ENCODE measurements at places on chromosomes 5 and 9.

GRCh38 chr5:72722792-72723452 is 93.5 kb upstream of the TNPO1 start:
- no peak for DNase-seq

GRCh38 chr5:57174128-57174889 is 450 bp downstream of the GPBP1 start:
- DNase-seq = peak; percentile 39

DNA sequence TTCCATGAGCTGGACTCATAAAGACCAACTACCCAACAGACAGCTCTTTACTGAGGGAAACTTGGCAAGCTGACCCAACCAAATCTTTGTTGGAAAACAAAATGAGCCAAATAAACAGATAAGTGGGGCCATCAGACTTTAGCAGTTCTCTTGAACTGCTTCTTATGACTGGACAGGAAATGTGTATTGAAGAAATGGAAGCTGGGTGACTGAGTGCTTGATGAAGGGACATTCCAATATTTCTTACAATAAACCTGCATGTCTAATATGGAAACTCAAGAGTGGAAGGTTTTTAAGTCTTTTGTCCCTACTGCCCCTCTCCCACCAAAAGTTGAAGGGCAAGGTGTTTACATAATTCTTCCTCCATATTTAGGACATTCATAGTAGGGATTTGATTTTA is 218.8 kb upstream of the NR4A3 start:
- DNase-seq = no peak

DNA sequence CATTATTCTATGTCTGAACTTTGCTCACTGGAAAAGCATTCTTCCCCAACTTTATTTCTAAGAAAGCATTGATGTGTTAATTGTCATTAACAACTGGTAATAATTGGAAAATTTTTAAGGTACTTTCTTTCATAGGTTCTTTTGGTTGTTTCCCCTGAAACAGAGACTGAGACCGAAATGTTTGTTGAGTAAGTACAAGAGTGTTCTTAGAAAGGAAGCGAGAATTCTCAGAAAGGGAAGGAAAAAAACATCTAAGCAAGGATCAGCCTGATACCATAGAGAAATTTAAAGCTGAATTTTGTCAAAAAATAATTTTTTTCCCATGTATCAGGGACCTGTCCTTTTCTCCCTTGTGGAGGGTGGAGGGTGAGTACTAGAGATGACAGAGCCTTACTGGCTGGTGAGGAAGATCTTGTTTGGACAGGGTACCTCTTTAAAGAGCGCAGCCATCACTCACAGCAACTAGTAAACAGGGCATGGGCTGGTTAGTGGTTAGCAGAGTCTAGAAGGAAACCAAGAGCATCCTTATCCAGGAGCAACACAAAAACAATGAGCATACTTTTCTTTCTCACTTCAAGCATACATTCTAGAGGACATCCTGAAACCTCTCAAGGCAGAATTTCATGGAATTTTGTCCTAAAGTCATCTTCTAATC is 898.5 kb downstream of the DNAH5 start:
- no peak for DNase-seq

GRCh38 chr5:151063142-151063989 is 17.5 kb downstream of the TNIP1 start:
- peak; percentile 93 for DNase-seq

GRCh38 chr9:3385871-3386270 is 139.9 kb downstream of the RFX3 start:
- peak; percentile 3 for DNase-seq

DNA sequence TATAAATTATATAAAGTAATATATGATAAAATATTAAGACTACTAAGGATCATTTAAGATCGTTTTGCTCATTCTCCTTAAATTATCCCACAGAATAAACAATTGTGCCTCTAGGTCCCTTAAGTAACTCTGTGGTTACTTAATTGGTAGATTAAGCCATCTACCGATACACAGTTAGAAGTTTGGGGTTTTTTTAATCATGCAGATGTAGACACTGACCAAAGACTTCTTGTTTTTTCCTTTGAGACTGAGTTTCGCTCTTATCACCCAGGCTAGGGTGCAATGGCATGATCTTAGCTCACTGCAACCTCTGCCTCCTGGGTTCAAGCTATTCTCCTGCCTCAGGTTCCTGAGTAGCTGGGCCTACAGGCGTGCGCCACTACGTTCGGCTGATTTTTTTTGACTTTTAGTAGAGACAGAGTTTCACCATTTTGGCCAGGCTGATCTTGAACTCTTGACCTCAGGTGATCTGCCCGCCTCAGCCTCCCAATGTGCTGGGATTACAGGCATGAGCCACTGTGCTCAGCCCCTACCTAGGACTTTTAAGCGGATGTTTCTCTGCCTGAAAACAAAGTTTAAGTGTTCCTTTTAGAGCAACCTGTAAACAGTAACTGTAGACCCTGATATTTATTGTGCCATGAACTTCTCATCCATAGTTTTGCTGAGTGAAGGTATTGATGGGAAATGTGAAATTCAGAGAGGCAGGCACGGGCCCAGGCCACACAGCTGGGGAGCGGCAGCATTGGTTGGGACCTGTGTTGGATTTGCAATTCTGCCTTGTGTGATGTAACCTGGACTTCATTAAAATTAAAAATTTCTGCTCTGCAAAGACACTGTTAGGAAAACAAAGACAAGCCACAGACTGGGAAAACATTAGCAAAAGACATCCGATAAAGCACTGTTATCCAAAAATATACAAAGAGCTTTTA is 11.6 kb downstream of the CEL start:
- no peak for DNase-seq

DNA sequence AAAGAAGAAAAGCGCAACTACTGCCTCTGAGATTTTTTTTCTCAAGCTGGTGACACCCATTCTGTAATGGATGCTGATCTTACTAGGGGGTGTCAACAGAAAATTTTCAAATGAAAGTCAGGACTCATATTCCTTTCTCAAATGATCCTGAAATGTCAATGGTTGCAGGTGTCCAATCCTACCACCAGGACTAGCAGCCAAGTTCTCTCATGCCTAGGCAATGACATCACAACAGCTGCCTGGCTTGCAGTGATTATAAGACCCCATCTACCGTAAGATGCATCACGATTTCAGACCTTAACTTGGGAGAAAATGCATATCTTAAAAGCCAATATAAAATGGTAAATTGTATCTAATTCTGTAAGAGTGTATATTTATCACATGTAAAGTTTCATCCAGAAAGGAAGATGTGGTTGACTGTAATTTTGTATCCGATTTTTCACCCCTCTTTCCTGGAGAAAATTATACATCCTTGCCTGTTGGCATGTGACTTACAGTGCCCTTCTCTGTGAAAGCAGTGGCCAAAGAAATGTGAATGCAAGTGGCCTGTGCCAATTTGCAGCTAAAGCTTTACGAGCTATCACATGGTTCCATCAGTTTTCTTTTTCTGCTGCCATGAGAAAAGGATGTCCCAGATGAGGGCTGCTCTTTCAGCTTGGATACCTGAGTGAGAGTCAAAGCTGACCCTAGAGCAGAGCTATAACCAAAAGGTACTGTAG is 104.4 kb downstream of the DENND1A start:
- peak; percentile 50 for DNase-seq

- DNase-seq = no peak
These were observed 336.7 kb upstream of the CLINT1 start for GRCh38 chr5:158195416-158196210.

GRCh38 chr9:101514071-101514470 is 19.6 kb upstream of the RNF20 start:
- peak; percentile 69 for DNase-seq

DNA sequence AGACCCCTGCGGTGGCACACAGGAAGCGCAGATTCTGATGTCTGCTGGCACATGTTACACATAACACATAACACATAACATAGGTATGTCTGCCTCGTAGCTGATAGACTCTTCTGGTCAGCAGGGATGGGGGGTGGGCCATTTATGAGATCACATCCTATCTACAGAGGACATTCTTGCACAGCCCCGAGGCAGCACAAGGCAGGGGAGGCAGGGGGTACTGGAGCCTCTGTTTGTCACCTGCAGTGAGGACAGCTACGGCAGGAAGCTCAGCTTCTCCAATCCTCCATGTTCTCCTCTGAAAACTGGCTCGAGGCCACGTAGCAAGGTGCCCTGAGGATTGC is 16.7 kb upstream of the MED10 start:
- no peak for DNase-seq

DNA sequence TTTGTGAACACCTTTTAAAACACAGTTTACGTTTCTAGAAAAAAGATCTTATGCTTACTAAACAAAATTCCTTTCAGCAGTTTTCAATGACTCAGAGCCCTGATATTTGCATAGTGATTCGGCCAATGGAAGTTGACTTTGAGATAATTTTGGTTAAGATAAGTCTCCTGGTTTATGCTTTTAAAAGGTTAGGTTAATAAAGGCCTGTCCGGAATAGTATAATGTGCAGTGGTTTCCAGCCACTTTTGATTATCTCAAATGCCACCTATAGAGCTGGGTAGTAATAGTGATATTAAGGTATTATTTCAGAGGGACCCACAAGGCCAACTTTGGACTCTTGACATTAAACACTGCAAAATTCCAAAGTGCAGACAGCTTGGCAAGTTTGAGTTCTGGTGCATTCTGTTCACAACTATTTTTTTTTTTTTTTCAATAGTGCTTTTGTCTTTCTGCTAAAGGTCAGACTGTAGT is 86.1 kb downstream of the F2RL2 start:
- peak; percentile 46 for DNase-seq

GRCh38 chr5:84411832-84412605 is 27.3 kb upstream of the EDIL3 start:
- DNase-seq = peak; percentile 40

DNA sequence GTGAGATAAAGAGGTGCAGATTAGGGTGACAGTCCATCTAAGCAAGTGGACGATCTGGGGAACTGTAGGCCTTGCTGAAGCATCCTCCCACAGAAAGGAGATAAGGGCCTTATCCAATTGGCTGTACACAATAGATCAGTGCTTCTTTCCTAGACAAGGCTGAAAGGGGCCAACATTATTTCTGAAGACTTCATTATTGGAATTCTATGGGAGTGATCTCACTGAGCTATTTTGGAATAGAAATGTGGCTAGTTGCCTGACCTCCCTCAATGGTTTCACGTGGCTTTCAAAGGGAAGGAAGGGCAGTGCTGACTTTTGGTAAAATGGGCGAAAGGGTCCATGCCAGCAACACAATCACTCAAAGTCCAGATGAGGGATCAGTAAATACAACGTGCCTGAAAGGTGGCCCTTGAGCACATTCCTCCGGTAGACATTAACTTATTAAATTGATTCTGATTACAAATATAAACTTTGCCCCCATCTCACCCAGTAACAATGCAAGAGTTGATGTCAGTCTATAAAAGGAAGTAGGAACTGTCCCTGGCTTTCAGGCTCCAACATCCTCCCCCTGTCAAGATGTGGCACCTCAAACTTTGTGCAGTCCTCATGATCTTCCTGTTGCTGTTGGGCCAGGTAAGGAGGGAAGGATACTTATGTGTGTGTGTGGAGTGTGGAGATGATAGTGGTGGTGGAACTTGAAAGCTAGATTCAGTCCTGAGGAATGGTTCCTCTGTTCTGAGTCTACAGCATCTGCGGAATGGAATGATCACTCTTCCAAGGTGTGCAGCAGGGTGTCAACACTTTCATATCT is at the start of gene LEAP2:
TSS of gene LEAP2 (plus strand) at position 550 of the 811 bp plus-strand sequence. CDS start at position 577, 27 bp downstream.
- DNase-seq = no peak

GRCh38 chr5:178385496-178385890 is 152.9 kb upstream of the PHYKPL start:
- peak; percentile 5 for DNase-seq

- no peak for DNase-seq
These were observed 35.4 kb upstream of the CCDC180 start for GRCh38 chr9:97272072-97272471.

GRCh38 chr5:11468334-11469039 is 435.8 kb downstream of the CTNND2 start:
- DNase-seq = no peak

DNA sequence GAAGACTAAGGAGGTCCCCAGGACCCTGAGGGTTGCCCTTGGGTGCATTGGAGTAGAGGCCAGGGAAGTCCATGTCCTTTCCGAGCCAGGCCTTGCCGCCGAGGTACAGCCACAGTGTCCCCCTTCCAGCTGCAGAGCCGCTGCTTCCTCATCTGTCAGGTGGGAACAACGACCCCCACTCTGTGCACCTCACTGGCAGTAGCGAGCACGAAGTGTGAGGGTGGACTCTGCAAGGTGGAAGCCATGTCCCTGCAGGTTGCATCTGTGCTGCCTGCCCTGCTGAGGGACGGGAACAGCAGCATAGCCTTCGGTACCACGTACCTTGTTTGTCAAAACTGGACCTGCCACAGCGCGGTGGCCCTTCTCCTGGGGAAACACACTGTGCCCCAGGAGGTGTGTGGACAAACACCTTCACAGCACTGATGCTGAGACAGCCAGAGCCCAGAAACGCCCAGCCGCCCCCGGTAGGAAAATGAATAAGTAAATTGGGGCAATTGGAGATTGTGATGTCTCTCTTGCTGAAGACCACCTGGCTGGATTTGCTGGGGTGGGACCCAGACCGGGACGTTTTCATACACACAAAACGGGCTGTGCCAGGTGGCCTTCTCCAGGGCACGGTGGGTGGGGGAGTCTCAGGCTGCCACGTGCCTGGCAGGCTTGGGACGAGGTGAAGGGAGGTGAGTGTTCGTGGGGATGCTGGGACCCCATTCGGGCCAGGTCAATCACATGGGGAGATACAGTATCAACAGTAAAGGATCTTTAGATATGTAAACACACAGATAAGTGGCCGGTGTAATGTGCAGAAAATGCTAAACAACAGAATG is 157.3 kb downstream of the RXRA start:
- DNase-seq = no peak

- DNase-seq = peak; percentile 57
These were observed 27.9 kb downstream of the SPRY4 start for GRCh38 chr5:142296914-142297417.

GRCh38 chr5:37991301-37992299 is 151.8 kb upstream of the GDNF start:
- DNase-seq = no peak

DNA sequence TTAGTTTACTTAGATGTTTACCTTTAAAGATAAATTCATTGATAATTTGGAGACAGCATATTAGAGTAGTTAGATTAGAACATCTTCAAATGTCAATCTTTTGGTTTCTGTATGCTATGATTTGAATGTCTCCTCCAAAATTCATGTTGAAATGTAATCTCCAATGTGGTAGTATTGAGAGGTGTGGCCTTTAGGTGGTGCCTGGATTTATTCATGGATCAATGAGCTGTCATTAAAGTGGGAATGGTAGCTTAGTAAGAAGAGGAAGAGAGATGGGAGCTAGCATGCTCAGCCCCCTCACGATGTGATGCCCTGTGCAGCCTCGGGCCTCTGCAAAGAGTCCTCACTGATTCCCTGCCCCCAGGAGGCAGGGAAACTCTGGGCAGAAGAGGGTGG is 133.6 kb upstream of the TUT7 start:
- DNase-seq = no peak

- no peak for DNase-seq
These were observed 2.9 kb downstream of the WDR38 start for GRCh38 chr9:124855944-124856765.
